ENCODE measurements at places on chromosomes 7 and 10.
A peak's percentile ranks its signal among the peaks of the same experiment; 100 is the strongest.

DNA sequence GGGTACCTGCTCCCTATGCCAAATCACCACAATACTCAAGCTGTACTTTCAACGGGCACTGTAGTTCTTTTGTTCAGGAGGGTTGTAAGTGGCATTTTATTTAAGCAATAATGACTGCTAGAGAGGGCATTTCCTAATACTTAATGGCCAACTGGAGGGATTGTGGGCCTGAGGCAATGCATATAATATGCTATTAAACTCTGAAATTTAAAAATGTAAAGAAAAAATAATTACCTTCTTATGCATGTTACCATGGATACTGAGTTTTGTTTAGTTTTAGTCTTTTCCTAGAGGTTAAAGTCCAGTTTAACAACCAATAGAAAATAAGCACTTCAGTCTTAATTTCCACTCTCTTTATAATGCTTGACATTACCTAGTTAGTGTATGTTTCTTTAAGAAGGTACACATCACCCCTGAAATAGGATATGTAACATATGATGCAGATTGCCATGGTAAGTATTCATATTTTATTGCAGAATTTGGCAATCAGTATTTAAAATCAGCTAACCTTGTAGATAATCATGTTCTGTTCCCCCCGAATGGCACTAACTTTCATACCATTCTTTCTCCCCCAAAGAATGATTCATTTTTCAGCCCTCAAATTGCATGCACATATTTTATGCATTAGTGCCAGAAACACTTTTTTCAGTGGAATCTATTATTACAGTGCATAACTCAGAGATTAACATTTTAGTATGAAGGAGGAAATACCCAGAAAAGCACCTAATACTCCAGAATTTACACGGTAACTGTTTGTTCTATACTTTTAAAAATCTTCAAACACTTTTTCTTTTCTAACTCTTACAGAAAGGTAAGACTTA is 90.3 kb upstream of the ZNF438 start:
- DNase-seq, result no peak

GRCh38 chr7:24913801-24914464 is 66.0 kb downstream of the OSBPL3 start:
- DNase-seq, result no peak

GRCh38 chr7:1103789-1104515 is 16.0 kb downstream of the GPER1 start:
- DNase-seq, result no peak

DNA sequence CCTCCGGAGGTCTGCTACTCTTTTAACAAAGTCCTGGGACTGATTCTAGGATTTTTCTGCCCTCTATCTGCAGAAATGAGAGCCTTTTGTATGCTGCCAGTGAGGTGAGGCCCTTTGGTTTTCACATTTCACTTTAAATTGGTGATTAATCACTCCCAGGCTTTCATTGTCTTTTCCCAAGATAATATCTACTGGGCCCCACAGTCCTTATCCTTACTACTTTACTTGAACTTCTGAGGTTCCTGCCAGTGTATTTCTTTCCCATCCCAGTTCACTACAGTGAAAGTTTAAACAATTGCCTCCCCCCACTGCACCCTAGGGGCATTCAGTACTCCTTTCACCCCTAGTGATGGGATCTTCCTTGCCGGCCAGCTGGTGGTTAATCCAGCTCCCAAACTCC is 127.4 kb upstream of the INHBA start:
- DNase-seq, result no peak

- no peak for DNase-seq
These were observed 4.6 kb upstream of the FAM170B start for GRCh38 chr10:49138361-49138891.

DNA sequence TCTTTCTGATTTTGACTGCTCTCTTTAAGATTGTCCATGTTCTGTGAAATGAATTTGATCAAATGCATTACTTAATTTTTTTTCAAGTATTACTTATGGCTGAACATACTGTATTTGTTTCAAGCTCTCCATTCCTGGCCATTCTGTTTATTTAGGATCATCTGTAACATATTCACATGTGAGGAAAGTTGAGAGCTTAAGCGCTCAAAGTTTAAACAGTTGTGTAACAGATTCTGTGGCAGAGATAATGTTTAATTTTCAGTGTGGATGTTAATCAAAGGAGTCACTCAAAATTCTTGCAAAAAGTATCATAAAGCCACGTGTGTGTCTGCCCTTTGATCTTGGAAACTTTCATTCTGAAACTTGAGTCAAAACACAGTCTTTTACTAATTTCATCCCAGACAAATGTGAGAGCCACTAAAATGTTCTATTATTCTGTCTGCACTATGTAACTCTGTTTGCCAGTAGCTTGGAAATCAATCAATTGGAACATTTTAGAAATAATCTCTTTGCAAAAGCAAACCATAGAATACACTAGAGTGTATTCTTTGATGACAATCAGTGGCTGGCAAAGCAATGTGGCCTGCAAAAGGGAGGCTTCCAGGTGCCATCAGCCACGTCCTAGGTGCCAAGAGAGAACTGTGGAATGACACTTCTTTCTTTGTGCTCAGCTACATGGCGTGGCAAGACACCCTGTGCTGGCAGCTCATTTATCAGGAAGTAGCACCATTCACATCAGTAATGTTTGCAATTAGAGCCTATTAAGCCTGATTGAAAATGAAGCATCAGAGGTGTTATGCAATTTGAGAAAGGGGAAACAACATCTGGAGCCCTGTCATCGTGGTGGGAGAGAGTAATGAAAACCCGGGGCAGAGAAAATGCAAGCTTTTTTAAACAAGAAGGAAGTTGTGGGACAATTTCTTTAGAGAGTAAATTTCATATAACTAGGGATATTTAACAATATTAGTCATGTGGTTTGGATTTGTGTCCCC is 40.9 kb downstream of the ARL5B start:
- no peak for DNase-seq

- DNase-seq, result no peak
These were observed 388.9 kb upstream of the AKR1E2 start for GRCh38 chr10:4437061-4437460.

- DNase-seq, result no peak
These were observed 59.2 kb downstream of the LHPP start for GRCh38 chr10:124520558-124521428.

DNA sequence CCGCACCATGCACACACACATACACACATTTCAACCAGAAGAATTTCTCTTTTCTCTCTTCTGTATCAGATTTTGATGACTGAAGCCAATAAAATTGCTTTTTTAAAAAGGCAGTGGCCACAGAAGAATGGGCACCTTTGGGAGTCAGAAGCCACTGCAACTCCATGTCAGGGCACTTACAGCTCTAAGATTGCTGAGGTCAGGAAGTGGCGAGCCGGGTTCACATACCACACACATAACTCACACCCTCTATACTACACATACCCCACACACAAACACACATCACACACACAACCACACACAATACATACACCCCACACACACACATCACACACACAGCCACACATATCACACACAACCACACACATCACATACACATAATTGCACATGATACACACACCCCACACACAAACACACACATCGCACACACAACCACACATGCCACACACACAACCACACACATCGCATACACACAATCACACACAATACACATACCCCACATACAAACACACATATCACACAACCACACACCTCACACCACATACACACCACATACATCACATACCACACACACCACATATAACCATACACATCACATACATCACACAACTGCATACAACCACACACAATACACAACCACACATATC is 31.2 kb downstream of the GPRIN2 start:
- peak; percentile 85 for DNase-seq

- no peak for DNase-seq
These were observed 71.3 kb downstream of the HDAC9 start for GRCh38 chr7:18566829-18567228.

DNA sequence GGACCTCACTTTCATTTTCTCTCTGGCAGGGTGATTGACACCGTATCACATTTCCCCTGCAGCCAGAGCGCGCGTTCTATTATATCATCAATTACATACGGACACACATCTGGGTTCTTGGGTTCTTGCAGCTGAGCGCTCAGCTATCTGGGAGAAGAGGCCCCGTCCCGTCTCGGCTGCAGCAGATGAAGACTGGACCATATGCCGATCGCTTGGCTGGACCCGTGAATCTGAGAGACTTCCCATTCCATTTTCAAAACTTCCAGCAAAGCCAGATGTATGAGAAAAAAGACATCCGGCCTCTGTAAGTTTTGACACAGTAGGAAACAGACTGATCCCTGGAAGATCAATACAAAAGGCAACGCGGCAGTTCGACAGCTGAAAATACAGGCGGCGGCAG is 99.8 kb downstream of the JCAD start:
- DNase-seq, result no peak

- no peak for DNase-seq
These were observed 37.2 kb upstream of the PCBD1 start for GRCh38 chr10:70925377-70926225.

- DNase-seq, result no peak
These were observed 26.8 kb upstream of the C10orf53 start for GRCh38 chr10:49652421-49653272.

DNA sequence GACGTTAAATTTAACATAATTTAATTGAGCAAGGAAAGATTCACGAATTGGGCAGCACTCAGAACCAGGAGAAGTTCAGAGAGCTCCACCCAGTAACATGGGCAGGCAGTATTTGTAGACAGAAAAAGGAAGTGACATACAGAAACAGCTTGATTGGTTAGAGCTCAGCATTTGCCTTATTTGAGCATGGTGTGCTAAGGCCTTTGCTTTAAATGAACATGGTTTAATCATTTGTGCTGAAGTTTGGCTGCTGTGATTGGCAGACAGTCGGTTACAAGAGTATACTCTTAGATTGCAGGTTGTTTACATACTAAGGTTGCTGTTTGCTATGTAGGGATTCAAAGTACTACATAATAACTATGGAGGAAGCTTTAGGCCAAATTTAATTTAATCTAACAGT is 199.2 kb downstream of the MALRD1 start:
- DNase-seq, result no peak

- DNase-seq, result no peak
These were observed 4.9 kb upstream of the ADIRF start for GRCh38 chr10:86963341-86963919.

DNA sequence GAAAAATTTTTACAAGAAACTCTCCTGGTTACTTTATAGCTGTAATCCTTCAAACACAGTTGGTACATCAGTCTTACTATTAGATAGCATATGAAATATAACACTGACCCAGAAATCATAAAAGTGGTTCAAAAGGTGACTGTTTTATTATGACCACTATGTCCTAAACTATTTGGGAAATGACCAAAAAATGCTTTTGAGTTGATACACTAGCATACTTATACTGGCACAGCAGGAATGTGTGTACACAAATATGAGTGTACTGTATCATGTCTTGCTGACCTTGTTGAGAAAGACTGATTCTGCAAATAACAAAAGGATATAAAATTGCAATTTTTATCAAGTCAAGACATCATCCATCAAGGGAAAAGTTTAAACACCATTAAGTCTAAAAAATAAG is 24.3 kb downstream of the CSTF2T start:
- no peak for DNase-seq

DNA sequence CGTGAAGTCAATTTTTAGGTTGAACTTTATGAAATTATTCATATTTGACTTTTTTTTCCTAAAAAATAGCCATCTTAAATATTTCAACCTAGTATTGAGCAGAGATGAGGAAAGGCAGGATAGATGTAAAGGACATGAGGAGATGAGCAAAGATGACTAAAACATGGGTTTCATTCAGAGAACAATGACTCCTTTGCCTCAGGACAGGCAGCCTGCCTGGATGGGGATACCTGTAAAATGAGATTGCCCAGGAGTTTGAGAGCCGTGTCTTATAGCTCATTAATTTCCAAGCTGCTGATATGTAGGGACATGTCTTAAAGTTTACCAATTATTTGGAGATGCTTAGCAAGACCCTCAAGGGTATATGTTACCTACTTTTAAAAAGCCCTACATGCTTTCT is 243.8 kb upstream of the MDFIC start:
- no peak for DNase-seq

GRCh38 chr10:32205670-32206069 is 141.3 kb downstream of the EPC1 start:
- no peak for DNase-seq

DNA sequence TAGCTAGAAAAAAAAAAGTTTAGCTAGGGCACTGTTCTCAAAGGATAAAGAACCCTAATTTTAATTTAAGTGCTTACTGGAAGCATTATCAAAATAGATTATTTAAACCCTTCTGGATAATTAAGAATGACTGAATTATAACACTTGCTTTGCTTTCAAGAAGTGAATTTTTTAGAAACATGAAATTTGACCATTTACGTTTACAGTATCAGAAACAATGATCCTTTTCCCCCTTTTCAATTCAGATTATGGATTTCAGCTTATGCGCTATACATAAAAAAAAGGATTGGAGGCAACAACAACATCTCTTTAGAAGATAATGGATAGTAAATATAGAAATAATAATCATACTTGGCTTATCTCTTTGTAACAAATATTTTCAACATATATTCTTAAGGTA is 39.2 kb downstream of the CREM start:
- DNase-seq, result no peak

DNA sequence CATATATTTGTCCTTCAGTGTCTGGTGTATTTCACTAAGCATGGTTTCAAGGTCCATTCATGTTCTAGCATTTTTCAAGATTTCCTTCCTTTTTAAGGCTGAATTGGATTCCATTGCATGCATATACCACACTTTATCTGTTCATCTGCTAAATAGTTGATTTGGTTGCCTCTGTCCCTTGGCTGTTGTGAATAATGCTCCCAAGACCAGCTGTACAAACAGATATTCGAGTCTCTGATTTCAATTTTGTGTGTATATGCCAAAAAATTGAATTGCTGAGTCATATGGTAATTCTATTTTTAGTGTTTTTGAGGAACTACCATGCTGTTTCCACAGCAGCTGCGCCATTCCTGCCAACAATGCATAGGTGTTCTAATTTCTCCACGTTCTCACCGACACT is 216.4 kb downstream of the NRG3 start:
- DNase-seq, result no peak

- DNase-seq, result no peak
These were observed 490.6 kb downstream of the CCSER2 start for GRCh38 chr10:84818961-84819360.

- DNase-seq, result no peak
These were observed 148.0 kb downstream of the NRCAM start for GRCh38 chr7:108308276-108308675.

DNA sequence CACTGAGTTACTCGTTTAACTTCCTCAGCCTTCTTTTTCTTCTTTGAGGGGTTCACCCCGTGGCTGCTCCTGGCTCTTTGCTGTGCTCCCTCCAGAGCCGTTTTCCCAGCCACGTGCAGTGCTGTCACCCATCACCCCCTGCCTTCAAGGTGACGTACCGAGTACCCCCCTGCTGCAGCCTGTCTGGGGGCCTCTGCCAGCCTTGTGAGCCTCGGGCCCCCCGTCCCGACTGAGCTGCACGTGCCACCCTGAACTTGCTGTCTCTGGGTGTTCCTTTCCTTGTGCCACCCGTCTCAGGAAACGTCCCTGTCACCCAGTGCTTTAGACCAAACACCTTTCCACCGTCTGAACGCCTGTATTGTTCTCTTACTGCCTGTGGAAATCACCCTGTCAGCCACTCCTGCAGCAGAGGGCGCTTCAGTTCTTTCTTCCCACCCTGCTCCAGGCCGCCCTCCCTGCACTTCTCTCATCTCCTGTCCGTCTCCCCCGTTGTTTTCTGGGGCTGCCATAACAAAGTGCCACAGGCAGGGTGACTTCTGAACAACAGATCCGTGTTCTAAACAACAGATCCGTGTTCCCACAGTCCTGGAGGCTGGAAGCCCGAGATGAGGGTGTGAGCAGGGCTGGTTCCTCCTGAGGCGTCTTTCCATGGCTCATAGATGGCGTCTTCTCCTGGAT is 44.6 kb downstream of the WDR37 start:
- DNase-seq, result no peak
